ENCODE measurements at places on chromosomes 7 and 10.
A peak's percentile ranks its signal among the peaks of the same experiment; 100 is the strongest.

DNA sequence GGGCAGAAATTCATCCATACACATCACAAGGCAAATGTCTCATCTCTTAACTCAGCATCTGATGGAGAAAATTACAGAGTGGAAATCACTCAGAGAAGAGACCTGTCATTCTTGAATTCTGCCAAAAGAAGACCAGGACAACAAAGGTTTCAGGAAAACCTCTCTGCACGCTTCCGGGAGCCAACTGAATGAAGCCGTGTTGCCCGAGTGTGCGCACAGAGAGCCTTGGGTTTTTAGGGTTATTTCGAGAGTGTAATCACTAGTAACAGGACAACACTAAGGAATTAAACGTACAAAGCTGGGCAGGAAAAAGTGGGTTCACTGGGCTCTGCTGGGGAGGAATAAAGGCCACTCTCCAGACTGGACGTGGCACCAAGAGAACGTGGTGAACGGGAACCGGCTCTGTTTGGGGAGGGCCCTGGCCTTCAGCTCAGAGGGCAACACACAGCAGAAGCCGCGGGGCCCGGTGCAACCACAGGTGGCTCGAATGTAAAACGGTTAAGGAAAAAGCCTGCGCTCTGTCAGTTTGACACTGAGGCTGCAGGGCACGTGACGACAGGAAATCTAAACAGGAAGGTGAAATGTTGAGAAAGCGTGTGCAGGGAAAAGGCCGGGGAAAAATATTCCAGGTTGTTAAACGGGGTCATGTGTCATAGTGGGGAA lies 331.5 kb downstream of the DNAJB6 start:
- no peak for DNase-seq

DNA sequence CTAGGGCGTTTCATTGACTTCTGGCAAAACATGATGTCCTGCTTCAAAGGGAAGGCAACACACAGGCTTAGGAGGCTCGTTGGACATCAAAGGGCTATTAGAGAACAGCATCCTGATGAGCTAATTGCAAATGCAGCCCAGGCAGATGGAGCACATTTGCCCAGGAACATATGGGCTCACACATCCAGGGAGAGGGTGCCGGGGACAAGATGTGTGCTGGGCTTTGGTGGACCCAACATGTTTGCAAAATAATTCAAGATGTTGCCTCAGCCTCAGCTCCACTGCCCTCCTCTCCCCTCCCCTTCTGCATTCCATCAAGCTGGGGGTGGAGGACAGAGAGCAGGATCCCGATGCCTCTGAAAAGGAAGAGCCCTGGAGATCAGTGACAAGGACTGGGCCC lies 217.1 kb upstream of the ZMIZ1 start:
- no peak for DNase-seq

GRCh38 chr7:106110238-106110560 lies 1.9 kb downstream of the SYPL1 start:
- no peak for DNase-seq

DNA sequence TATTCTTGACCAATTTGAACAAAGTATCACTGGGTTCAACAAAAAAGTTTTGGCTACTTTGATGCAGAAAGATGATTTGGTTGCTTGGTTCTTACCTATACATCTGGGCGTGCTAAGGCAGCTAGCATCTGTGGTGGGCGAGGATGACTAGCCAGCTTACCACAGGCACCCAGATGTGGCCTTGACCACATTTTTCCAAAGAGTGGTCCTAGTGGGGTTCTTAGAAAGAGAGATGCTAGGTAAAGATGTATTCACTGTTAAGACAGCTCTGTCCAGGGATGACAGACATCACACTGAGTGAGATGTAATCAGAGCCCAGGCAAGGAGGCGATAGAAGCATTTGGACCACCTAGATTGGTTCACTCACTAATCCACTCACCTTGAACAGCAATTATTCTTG lies 785 bp downstream of the DNTT start:
- DNase-seq, result no peak

DNA sequence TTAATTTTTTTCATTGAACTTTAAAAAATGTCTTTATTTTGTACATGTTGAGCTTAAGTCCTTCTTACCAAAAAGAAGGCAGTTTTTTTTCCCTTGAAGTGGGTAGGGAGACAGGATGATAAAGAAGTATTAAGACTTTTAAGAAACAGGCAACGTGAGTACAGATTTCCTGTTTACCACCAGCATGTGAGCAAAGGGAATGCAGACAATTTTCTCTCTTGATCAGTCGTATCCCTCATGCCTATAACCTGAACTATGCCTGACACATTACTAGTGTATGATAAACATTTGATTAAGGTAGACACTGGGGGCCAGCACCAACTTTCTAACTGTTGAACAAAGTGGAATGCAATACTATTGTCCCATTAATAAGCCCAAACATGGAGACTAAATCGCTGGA lies 8.8 kb upstream of the OR2A2 start:
- DNase-seq, result no peak

DNA sequence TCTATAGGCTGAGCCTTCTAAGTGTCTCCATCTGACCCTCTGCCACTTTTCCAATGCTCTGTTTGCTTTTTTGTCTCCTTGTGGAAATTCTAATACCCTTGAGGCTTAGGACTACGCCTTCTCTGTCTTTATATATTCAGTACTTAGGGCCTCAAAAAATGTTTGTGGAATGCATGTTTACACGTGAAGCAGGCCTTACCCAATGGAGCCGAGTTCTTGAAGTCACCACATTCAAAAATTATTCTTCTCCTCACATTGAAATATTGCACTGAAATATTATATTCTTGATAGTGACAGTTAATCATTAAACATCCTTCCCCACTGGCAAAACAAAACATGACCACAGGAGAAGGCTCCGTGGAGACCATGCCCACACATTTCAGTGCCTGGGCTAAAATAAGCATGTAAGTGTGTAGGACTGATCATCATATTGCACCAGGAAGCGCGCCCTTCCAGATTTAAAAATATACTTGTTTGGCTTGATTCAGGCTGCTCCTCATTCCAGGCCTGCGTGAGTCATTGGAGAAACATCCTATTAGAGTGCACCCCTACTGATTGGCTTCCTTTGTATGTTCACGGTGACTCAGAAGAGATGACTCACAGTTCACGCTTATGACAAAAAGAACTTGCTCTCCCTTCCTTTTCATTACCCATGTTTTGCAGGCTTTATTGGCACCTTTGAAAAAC lies 307.4 kb upstream of the AOAH start:
- DNase-seq, result peak; percentile 51

- no peak for DNase-seq
These were observed 202.0 kb downstream of the POM121L12 start for GRCh38 chr7:53237344-53237913.

- no peak for DNase-seq
These were observed 23.9 kb downstream of the OPALIN start for GRCh38 chr10:96334616-96335526.

DNA sequence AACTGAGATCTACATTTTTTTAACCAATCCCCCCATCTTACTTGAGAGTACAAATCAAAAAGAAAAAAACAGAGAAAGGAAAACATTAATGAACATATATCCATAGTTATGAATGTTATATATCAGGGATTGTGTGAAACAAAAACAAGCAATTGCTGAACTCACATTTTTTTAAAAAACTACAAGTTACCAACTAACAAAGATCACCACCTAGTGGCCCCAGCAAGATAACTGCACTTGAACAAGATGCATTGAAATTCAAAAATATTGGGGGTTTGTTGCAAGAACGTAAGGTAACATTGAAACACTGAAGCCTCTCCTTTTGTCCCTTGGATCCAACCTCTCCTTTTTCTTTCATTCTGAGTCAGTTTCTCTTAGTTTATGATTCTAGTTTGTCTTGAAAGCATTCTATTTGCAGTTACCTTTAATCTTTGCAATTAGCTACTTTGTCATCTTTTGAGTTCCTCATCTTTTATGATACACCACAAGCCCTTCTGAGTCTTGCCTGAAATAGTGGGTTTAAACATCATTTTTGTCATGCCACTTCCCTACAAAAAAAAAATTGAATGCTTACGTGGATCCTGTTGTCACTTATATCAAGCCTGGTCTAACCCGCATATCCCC lies 87.3 kb upstream of the TES start:
- DNase-seq, result no peak

DNA sequence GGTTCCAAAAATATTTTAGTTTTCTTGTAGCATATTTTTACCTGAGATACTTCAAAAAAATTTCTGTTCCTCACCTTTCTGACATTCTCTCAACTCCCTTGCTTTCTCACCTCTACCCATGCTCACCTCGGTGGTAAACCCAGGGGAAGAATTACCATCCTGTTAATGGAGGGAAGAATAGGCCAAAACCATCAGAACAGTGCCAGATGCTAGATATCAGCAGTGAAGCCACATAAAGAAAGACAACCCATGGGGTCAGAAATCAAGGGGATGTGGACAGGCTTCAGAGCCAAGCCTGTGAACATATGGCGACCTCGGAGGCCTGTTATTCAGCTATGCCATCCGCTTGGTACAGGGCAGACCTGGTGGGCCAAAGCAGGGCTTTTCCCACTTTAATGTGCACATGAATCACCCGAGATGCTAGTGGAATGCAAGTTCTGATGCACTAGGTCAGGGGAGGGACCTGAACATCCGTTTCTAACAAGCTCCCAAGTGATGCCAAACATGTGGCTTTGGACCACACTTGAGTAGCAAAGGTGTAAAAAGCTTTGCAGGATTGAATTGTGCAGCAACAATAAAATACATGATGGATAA lies 125.5 kb downstream of the NPY start:
- DNase-seq, result no peak

DNA sequence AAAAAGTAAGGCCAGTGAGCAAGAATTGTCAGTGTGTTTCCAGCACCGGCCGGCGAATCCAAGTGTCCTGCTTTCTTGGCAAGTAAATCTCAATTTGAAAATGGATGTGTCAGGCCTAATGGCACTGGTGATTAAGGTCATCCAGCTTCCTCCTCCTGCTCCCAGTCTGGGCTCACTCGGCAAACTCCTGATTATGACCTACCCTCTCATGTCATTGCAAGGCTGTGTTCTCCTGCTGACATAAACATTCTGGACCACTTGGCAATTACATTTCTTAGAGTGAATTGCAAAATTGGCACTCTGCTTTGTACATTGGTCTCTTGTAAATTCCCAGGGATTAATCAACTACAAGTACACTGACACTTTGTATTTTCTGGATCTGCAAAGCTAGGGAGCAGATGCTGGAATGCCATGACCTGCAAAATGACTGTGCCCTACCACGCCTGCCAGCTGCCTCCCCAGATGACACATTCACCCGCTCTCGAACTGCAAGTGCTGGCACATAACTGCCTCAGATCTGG lies 473.8 kb downstream of the KIF20B start:
- no peak for DNase-seq

- DNase-seq, result no peak
These were observed 376.2 kb upstream of the TPK1 start for GRCh38 chr7:145212050-145212449.
